Right atrium auricular region (tissue), 2 donors: ENCODE measurements at places on chromosomes 3 and 15.

DNA sequence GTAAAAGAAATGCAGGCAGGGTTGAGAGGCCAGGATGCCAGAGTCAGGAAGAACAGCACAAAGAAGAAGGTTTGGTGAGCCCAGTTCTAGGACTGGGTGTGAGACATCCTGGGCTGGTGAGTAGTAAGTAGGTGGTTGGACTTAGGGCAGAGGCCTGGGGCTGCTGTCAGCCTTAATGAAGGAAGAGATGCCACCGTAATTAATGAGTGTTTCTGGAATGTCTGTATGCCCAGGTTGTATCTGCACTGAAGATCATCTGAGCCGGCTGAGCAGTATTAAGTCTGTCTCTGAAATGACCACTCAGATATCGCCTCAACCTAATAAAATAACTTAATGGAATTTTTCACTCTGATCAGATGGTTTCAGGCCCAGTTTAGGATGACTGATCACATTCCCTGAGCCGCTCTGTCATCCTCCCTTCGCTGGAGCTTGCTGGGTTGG is 532.9 kb upstream of the IL12A start:
- no peak overlapping the region for H3K4me3 ChIP-seq
- no peak overlapping the region for H3K27ac ChIP-seq
- DNase-seq, result no peak
- no peaks in the 10 kb centered on the region for H3K36me3 ChIP-seq
- no peaks in the 10 kb centered on the region for H3K27me3 ChIP-seq
- no peaks in the 10 kb centered on the region for H3K4me1 ChIP-seq

- DNase-seq, result no peak
- no peak overlapping the region for H3K27ac ChIP-seq
- no peaks in the 10 kb centered on the region for H3K27me3 ChIP-seq
- no peaks in the 10 kb centered on the region for H3K4me1 ChIP-seq
Observed at GRCh38 chr3:185021256-185021655, 131.6 kb downstream of the C3orf70 start.

GRCh38 chr3:38383156-38383875 is 36.7 kb downstream of the XYLB start:
- H3K27ac ChIP-seq, result no peak overlapping the region
- H3K36me3 ChIP-seq, result no peaks in the 10 kb centered on the region
- DNase-seq, result no peak
- no peaks in the 10 kb centered on the region for H3K4me1 ChIP-seq
- no peaks in the 10 kb centered on the region for H3K27me3 ChIP-seq
- H3K4me3 ChIP-seq, result no peak overlapping the region

- DNase-seq, result no peak
- H3K4me3 ChIP-seq, result no peak overlapping the region
- H3K4me1 ChIP-seq, result peaks cover 20% of the 10 kb centered on the region
- no peak overlapping the region for H3K27ac ChIP-seq
Observed at GRCh38 chr15:73397461-73397860, 28.7 kb upstream of the HCN4 start.

GRCh38 chr3:102225407-102226132 is 209.2 kb upstream of the ZPLD1 start:
- no peak overlapping the region for H3K4me3 ChIP-seq
- H3K27me3 ChIP-seq, result no peaks in the 10 kb centered on the region
- H3K36me3 ChIP-seq, result no peaks in the 10 kb centered on the region
- no peak for DNase-seq
- no peaks in the 10 kb centered on the region for H3K4me1 ChIP-seq

DNA sequence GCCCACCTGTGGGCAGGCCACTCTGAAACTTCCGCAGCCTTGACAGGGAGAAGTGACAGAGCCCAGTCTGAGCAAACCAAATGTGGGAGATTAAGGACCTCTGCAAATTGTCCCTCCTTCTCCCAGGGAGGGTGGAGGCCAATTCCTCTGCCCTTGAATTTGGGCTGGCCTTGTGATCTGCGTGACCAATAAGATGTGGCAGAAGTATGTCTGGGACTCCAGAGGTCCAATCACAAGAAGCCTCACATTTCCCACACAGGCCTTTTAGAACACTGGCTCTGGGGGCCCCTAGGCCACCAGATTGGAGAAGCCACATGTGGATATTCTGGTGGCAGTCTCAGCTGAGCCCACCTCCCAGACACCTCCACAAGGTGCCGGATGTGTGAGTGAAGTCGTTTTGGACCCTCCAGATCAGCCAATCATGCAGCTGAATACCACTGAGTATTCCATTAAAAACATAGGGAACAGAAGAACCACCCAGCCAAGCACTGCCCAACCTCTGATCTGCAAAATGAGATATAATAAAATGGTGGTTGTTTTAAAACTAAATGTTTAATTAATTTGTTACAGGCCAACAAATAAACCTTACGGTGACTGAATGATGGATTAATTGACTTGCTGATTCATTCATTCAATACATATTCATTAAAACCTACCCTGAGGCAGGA is 150.3 kb downstream of the NUP210 start:
- no peaks in the 10 kb centered on the region for H3K4me1 ChIP-seq
- no peak overlapping the region for H3K4me3 ChIP-seq
- H3K27ac ChIP-seq, result no peak overlapping the region
- DNase-seq, result no peak
- H3K36me3 ChIP-seq, result no peaks in the 10 kb centered on the region
- no peaks in the 10 kb centered on the region for H3K27me3 ChIP-seq

DNA sequence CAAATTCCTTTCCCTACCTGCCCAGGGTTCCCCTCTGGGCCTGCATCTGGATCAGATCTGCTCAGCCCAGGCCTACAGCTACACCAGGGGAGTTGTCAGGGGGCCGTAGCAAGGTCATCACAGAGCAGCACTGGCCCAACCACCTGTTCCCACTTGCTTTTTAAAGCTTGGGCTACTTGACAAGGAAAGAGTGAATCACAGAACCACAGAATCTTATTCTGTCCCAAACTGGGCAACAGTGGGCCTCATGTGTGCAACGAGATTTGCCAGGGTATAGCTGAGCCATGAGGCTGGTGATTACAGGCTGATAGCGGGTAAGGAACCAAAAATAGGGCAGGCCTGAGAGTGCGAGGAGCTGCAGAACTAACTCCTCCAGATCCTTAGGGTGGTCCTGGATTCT is 66.7 kb downstream of the MYLK start:
- DNase-seq, result no peak
- H3K4me3 ChIP-seq, result no peak overlapping the region
- no peaks in the 10 kb centered on the region for H3K27me3 ChIP-seq
- H3K4me1 ChIP-seq, result peaks cover 19% of the 10 kb centered on the region

DNA sequence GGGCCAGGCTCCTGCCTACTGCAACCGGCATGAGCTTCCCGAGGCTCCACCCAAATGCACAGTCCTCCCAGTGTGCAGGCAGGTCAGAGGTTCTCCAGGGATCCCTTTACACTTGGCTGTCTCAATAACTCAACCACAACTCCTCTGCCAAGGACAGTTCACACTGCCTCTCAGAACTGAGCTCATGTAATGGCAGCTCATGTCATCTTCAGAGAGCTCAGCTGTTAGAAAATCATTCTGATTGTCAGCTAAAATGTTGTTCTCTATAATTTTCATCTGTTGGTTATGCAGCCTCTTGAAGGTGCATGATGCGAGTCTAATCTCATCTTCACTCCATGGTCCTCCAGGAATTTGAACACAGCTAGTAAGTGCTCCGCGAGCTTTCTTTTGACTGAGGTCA is 76.7 kb downstream of the SST start:
- no peaks in the 10 kb centered on the region for H3K36me3 ChIP-seq
- no peak overlapping the region for H3K27ac ChIP-seq
- H3K4me1 ChIP-seq, result no peaks in the 10 kb centered on the region
- DNase-seq, result no peak

GRCh38 chr3:16085410-16085809 is 89.1 kb upstream of the GALNT15 start:
- H3K27ac ChIP-seq, result no peak overlapping the region
- no peaks in the 10 kb centered on the region for H3K36me3 ChIP-seq

DNA sequence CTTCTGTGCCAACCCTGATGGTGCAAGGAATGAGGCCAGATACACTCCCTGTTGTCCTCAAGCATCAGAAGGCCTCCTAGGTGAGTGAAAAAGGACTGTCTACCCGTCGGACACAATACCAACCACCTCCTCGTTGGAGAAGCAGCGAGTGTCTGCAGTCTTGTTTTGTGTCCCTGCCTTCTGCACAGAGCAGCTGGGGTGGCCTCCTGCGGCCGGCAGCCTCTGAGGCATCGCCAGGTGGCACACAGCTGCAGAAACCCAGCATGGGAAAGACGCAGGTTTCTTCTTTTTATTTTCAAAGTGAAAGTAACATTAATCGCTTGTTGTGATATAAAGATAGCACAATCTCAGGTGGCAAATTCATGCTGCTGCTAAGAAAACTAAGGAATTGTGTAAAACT is 509.9 kb downstream of the OCA2 start:
- no peak overlapping the region for H3K4me3 ChIP-seq
- no peaks in the 10 kb centered on the region for H3K36me3 ChIP-seq
- no peaks in the 10 kb centered on the region for H3K4me1 ChIP-seq
- H3K27me3 ChIP-seq, result no peaks in the 10 kb centered on the region
- no peak for DNase-seq

DNA sequence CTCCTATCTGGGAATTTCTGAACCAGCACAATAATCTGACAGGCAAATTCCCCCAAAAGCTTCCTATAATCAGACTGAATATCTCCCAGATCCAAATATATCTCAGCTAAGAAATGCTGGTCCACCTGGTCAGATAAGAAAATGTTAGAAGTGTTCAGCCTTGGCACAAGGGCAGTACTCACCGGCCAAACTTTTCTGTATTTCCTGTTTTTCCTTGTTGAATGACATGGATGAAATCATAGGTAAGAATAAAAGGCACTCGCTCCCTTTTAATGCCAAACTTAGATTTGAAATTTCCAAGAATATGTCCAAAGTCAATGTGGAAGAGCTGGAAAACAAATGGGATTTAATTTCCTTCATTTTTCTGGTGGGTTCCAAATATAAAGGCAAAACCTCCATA is 48.9 kb downstream of the FAIM start:
- H3K4me1 ChIP-seq, result no peaks in the 10 kb centered on the region
- no peak for DNase-seq
- no peaks in the 10 kb centered on the region for H3K27me3 ChIP-seq
- no peak overlapping the region for H3K4me3 ChIP-seq

GRCh38 chr3:189748046-189748445 is 116.9 kb downstream of the TP63 start:
- H3K4me1 ChIP-seq, result no peaks in the 10 kb centered on the region
- H3K27ac ChIP-seq, result no peak overlapping the region
- H3K36me3 ChIP-seq, result no peaks in the 10 kb centered on the region
- H3K27me3 ChIP-seq, result no peaks in the 10 kb centered on the region

GRCh38 chr3:31828007-31828406 is 153.1 kb downstream of the OSBPL10 start:
- DNase-seq, result no peak
- H3K4me1 ChIP-seq, result no peaks in the 10 kb centered on the region
- no peak overlapping the region for H3K27ac ChIP-seq

GRCh38 chr3:13607821-13608597 is 59.1 kb downstream of the FBLN2 start:
- no peak overlapping the region for H3K27ac ChIP-seq
- H3K27me3 ChIP-seq, result no peaks in the 10 kb centered on the region
- no peak for DNase-seq
- H3K36me3 ChIP-seq, result peaks cover 18% of the 10 kb centered on the region

- peak overlapping the region; percentile 24 for H3K4me3 ChIP-seq
- no peak for DNase-seq
Observed at GRCh38 chr15:57218826-57219576, 157.3 kb upstream of the CGNL1 start.

- no peak overlapping the region for H3K27ac ChIP-seq
- no peak for DNase-seq
- H3K27me3 ChIP-seq, result no peaks in the 10 kb centered on the region
- H3K4me1 ChIP-seq, result no peaks in the 10 kb centered on the region
Observed at GRCh38 chr3:181358060-181358459, 353.7 kb upstream of the SOX2 start.

DNA sequence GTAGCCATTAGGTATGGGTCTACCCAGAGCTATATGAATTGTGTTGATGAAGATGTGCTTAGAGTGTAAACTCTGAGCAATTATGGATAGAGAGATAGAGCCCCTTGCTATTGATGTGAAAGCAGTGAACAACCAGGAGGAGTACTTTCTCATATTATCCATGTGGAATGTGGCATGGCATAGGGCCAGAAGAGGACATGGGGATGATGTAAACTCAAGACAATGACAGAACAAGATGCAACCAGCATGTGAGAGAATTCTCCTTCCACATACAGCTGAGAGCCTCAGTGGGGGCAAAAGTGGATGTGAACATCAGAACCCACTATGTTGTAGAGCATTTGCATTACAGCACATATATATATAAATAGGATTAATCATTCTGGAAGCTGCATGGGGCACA is 36.4 kb upstream of the BNC1 start:
- no peak overlapping the region for H3K27ac ChIP-seq
- H3K36me3 ChIP-seq, result no peaks in the 10 kb centered on the region
- no peak for DNase-seq
- no peaks in the 10 kb centered on the region for H3K4me1 ChIP-seq
- H3K4me3 ChIP-seq, result no peak overlapping the region
- H3K27me3 ChIP-seq, result no peaks in the 10 kb centered on the region

- H3K36me3 ChIP-seq, result no peaks in the 10 kb centered on the region
- no peak overlapping the region for H3K4me3 ChIP-seq
- H3K27ac ChIP-seq, result no peak overlapping the region
Observed at GRCh38 chr3:78238811-78239210, 1198.9 kb downstream of the ROBO2 start.

- no peak overlapping the region for H3K27ac ChIP-seq
- no peak overlapping the region for H3K4me3 ChIP-seq
- DNase-seq, result no peak
- H3K36me3 ChIP-seq, result no peaks in the 10 kb centered on the region
- H3K4me1 ChIP-seq, result no peaks in the 10 kb centered on the region
Observed at GRCh38 chr3:177476921-177477435, 279.7 kb upstream of the TBL1XR1 start.

DNA sequence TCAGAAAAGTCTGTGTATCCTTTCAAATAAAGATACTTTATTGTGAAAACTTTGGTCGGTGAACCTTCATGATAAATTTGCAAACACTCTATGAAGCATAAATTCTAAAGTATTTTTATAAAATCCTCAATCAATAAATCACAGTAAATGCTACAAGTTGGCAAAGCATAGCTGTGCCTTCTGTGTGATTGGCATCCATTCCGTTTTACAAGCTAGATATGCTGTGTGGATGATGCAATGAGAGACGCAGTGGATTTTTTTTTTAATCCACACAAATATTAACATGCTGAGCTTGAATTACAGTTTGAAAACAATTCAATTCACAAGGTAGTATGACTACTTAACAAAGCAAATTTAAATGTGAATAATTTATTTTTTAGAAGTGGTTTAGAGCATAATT is 937.2 kb downstream of the ZPLD1 start:
- no peak overlapping the region for H3K4me3 ChIP-seq
- H3K36me3 ChIP-seq, result no peaks in the 10 kb centered on the region
- no peaks in the 10 kb centered on the region for H3K27me3 ChIP-seq
- DNase-seq, result no peak
- H3K4me1 ChIP-seq, result no peaks in the 10 kb centered on the region

DNA sequence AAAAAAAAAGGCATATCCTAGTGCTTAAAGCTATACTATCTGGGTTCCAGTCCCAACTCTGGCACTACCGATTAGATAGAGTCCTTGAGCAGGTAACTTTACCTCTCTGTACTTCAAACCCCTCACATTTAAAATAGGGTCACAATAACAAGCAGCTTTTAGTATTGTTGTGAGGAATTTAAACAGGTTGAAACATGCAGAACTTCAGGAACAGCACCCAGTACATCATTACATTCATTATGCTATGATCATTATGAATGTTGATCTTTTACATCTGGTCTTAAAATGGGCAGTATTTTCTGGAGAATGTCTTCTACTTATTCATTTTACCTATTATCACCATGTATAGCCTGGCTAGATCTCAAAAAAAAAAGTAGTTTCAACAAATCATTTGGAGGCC is 176.1 kb upstream of the CCDC54 start:
- no peaks in the 10 kb centered on the region for H3K27me3 ChIP-seq
- no peak for DNase-seq
- H3K4me3 ChIP-seq, result no peak overlapping the region
